Fibroblast of skin of left quadriceps (primary cell): ENCODE measurements at places on chromosomes 16 and 17.

DNA sequence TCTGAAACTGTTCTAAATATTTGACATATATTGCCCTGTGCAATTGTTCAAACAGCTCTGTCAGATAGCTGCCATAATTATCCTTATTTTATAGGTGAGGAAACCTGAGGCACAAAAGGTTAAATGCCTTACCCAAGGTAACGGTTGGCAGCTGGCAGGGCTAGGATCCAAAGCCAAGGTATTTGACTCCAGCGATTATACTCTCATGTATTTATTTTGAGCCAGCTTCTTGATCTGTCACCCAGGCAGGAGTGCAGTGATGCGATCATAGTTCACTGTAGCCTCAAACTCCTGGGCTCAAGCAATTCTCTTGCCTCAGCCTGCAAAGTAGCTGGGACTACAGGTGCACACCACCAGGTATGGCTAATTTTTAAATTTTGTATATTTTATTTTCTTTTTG, 7.2 kb downstream of the ENO3 start:
- DNase-seq, result no peak

GRCh38 chr17:7384489-7385081, 3.7 kb downstream of the TNK1 start:
- DNase-seq, result no peak

DNA sequence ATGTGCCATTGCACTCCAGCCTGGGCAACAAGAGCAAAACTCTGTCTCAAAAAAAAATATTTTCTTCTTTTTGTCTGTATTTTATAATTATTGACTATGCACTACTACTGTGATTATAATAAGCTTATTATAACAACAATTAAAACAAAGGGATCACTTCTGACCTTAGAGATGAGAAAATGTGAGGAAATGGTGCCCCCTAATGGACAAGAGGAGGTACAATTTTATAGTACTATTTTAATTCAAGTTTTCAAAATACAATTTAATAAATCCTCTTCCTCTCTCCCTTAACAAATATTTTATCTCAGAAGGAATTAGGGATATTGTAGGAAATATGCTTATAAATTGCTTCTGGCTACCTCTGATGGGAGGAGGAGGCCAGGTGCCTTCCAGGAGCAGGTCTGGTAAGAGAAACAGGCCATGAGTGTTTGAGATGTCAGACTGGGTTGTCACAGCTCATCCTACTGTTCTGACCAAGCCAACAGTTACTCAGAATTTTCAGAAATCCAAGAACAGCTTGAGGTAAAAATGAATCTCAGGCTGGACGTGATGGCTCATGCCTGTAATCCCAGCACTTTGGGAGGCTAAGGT, 14.0 kb downstream of the VPS53 start:
- DNase-seq, result no peak

DNA sequence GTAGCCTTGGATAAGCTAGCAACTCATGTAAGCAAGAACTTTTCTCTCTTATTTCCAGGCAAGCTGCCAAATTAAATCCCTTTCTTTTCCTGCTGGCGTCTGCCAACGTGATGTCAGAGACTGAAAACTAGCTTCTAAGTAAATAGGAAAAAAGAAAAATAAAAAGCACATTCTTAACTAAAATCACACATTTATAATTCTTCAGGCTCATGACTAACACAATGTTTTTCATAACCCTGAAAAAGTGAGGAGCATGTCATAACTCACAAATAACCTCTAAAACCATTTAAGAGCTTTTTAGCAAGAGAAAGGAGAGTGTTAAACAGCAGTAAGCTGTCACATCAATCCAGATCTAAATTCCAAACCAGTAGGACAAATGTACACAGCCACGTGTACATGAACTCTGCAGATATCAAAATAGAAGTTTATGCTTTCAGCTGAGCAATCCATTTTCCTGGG, 110.0 kb downstream of the N4BP1 start:
- peak; percentile 90 for DNase-seq

DNA sequence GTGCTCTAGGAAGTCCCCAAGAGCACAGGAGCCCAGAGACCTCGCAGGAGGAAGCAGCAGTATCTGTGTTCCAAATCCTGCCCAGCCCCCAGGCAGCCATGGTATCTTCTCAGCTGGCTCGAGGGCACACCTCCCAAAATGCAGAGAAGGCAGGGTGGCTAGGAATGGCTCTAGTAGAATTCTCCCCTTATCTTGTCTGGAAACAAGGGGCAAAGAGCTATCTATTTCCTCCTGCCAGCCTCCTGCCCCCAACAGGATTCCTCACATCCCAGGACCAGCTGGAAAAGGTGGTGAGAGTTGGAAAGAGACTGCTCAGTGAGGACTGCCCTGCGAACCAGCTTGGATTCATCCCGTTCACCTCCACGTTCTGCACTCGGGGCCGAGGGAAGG, 8.6 kb upstream of the TSPOAP1 start:
- no peak for DNase-seq

DNA sequence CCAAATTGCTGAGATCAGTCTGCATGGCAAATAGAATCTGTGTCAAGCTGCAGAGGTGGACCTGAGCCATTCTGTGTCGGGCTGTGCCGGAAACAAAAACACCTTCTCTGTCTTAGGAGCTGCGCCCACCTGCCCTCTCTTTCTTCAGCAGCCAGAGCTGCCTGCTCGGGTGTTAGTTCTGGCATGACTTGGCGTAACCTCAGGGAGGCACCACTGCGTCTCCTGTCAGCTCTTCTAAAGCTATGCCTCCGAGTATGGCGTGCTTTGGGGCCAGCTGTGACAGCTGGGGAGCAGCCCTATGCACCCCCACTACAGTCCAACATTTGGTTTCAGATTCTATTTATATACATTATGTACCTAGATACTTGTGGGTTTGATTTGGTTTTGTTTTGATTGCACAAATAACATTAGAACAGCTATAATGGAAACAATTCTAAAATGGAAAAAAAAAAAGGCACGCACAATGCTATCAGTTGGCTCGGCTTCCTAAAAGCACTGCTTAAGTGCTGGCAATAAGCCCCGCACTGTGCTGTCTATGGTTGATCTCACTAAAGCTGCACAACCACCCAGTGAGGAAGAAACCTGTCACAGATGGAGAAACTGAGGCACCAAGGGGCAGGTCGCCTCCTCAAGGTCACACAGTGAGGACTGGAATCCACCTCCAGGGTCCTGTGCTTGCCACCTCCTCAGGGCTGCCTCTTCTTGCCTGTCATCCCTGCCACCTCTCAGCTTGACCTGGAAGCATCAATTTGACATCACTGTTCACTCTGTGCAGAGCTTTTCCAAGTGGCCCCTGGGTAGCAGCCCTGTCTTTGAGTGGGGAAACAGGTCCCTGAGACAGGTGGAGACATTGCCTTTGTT, 18.7 kb upstream of the ADGRG1 start:
- no peak for DNase-seq

DNA sequence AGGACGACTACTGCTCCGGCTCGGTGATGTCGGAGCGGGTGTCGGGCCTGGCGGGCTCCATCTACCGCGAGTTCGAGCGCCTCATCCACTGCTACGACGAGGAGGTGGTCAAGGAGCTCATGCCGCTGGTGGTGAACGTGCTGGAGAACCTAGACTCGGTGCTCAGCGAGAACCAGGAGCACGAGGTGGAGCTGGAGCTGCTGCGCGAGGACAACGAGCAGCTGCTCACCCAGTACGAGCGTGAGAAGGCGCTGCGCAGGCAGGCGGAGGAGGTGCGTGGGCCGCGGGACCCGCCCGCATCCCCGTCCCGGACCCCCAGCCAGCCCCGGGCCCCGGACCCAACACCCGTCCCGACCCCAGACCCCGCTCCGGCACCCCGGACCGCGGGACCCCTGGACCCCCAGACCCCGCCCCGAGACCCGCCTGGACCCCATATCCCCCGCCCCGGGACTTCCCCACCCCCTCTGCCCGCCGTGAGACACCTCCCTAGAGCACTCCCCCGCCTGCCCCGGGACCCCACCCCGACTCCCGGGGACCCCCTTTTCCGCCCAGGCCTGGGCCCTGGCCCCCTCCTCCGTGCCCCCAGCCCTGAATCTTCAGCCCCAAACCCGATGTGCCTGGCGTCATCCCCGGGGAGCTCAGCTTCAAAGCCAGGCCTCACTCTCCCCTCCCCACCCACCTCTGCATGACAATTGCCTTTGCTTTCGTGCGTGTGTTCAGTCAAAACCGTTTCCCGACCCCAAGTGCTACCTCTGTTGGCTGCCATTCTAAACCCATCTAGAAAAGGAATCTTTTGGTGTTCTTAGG, 594 bp downstream of the MAPK8IP3 start:
- no peak for DNase-seq

DNA sequence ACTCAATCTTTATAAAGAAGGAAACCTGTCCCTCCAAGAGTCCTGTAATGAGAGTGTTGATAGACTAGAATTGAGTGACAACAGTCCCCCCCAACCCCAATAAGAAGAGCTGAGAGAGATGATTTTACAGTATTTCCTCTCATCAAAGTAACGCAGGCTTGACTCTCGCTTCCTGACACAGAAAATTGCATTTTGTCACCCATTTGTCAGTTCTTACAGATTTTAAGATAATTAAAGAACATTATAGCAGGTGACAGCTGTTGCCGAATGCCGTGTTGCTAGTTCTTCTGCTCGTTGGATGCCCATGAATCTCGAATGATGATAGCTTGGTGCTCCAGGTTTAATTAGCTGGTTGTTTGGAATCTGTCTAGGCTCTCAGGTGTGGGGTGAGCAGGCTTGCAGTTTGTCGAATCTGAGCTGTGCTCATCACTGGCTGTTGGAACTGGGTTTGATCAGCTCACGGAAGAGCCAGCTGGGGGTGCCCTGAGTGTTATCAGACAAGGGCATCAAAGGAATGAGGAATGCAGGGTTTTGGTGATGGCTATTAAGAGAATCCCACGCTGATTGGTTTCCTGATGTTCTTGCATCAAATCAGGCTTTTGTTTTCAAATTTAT, 84.8 kb upstream of the CPHXL start:
- no peak for DNase-seq

DNA sequence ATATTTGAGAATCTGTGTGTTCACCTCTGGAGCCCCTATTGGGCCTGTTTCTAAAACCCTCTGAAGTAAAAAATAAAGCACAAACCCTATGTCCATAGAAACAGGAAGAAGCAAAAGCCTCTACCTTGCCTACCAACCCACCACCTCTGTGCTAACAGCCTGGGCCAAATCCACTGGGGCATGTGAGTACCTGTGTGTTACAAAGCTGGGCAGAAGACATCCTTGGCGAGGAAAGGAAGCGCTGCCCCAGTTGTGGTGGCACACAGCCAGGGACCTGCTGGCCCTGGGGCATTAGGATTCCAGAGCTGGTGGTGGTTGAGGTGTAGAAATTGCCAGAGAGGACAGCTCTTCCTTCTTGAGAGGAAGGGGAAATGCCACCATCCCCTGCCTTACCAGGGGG, 30.0 kb downstream of the MYO18A start:
- no peak for DNase-seq

DNA sequence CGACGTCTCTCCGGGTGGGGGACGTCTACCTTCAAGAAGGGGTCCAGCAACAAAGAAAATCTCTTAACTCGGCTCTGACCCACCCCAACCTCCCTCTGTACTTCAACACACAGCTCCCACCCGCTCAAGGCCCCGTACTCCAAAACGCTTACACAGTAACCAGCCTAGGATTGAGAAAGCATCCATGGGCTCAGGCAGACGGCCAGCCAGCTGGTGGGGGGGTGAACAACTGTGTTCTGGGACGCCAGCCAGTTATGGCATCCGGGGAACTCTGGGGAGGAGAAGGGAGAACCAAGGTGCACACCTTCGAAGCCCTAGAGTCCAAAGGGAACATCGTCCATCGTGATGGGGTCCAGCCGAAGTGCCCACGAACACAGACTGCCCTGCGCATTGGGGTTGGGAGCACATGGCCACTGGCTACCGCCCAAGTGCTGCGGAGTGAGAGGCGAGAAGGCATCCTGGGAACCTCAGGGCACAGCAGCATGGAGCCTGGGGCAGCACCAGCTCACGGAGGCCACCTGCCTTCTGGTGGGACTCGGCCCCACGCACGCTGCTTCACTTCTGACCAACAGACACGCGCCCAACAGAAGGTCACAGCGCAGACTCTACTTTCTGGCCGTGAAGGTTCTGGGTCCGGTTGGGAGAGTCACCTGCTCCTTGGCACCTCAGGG, 14.3 kb downstream of the SLC16A3 start:
- peak; percentile 64 for DNase-seq
